ENCODE measurements at places on chromosomes 3 and 15. TPM values are rescaled to one million over a fixed set of nuclear protein-coding genes. Genes with fewer than 3 reads are reported as not detected.

GP9 gene
- not detected for total RNA-seq

GPR156 gene
- 0.43 TPM for total RNA-seq

SYNM gene
- 8.4 TPM for total RNA-seq

MESP2 gene
- 0.32 TPM for total RNA-seq

ARNT2 gene
- 20.7 TPM for total RNA-seq

ITPKA gene
- total RNA-seq, result 1.6 TPM

SLC9C1 gene
- total RNA-seq, result not detected

REC114 gene
- total RNA-seq, result not detected

SLC22A13 gene
- 0.43 TPM for total RNA-seq

CHRD gene
- 1.7 TPM for total RNA-seq

CNTN3 gene
- 1.6 TPM for total RNA-seq

BTLA gene
- total RNA-seq, result not detected

MAN2C1 gene
- total RNA-seq, result 162 TPM

INKA1 gene
- total RNA-seq, result 11.0 TPM

EIF2A gene
- total RNA-seq, result 147 TPM

STRA6 gene
- 52.7 TPM for total RNA-seq

ISLR gene
- 73.8 TPM for total RNA-seq

MAGI1 gene
- total RNA-seq, result 20.7 TPM

MBD4 gene
- total RNA-seq, result 30.0 TPM

CACNA2D3 gene
- 4.3 TPM for total RNA-seq
